ENCODE measurements at places on chromosomes 7 and 10.

DNA sequence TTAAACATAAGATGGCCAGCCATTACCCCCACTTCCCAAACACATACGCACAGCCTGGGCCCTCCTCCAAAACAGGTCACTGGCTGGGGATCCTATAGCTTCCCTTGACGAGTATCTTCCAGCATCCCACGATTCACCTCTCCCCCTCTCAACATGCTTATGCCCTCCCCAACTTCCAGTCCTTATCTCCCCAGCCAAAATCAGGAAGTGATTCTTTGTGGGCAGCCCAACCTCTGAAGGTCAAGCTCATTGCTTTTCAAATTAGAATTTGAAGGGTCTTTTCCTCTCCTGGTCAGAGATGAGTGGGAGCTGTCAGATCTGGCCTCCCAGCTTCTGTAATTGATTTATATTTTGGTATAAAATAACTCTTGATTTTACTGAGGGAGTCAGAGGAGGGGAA, 133.6 kb downstream of the ATXN7L1 start:
- DNase-seq: no peak

DNA sequence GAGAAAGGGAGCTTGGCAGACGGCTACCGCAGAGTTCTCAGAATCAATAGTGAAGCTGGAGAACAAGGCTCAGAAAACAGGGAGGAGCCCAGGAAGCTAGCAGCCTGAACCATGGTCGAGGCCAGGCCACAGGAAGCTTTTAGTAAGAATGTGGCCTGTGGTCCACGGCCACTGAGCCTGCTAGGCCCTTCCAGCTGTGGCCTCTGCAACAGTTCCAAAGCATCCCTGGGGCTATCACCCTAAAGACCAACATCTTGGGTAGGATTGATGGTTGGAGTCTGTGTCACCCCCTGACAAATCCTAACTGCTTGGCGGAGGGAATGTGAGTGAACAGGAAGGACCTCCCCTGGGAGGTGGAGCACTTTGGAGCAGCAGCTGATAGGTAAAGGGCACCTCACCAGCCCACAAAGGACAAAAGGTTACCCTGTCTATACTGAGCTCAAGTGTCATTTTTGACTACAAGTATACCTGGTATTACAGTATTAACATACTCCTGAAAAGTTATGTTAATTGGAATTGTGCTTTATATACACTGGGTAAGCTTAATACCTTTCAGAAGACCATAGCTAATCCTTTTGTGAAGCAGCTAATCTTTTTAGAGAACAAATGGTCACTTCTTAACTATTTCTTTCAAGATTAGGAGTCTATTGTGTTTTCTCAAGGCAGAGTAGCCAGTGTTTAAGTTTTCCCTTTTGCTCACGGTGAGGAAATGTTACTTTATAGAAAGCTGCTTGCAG, 18.7 kb downstream of the PTPRE start:
- DNase-seq: no peak

DNA sequence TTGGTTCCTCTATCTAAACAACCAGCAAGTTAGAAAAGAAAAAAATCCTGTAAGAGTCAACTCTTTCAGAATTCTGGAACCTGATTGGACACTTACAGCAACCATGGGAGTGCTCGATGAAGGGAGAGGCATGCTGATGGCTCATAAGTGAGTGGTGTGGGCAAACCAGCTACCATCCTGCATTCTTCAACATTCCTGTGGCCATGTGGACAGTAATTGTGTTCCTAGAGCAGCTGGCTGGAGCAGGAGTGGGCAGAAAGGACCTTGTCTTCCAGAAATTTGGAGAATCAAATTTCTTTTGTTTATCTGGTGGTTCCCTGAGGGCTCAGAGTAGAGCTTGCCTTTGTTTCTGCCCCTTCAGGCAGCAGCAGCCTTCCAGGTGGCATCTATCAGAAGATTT, 22.5 kb upstream of the MYL7 start:
- DNase-seq: no peak

DNA sequence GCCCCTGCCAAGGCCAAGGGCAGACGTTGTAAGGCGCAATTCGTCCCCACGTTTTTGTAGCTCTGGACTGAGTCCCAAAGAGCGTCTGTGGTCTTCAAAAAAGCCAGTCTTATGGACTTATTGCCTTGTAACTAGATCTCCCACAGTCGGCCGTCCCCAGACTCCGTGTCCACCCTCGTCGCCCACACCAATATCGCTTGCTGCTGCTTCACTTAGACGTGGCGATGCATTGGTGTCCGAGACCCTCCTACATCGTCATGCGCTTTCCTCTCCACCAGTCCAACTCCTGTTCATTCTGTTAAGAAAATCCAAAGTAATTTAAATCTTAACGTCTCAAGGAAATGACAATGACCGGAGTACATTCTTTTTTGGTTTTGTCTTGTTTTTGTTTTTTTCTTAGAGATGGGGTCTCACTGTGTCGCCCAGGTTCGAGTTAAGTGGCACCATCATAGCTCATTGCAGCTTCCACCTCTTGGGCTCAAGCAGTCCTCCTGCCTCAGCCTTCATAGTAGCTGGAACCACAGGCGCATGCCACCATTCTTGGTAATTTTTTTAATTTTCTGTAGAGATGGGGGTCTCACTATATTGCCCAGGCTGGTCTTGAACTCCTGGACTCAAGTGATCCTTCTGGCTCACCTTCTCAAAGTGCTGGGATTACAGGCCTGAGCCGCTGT, 851 bp downstream of the KIFBP start:
- DNase-seq: no peak

- DNase-seq: no peak
Measured at GRCh38 chr7:18212308-18212707, 184.7 kb upstream of the PRPS1L1 start.

DNA sequence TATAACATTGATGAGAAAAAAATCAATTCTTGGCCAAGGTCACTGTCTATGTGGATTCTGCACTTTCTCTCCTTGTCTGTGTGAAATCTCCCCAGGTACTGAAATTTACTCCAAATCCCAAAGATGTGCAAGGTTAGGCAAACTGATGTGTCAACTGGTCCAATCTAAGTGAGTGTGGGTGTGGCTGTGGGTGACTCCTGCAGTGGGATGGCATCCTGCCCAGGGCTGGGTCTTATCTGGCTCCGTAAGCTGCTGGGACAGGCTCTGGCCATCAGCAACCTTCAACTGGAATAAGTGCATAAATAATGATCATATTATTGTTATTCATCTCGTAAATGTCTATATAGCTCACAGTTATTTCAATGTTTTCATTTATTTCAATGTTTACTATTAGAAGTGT, 79.3 kb downstream of the JCAD start:
- DNase-seq: no peak

DNA sequence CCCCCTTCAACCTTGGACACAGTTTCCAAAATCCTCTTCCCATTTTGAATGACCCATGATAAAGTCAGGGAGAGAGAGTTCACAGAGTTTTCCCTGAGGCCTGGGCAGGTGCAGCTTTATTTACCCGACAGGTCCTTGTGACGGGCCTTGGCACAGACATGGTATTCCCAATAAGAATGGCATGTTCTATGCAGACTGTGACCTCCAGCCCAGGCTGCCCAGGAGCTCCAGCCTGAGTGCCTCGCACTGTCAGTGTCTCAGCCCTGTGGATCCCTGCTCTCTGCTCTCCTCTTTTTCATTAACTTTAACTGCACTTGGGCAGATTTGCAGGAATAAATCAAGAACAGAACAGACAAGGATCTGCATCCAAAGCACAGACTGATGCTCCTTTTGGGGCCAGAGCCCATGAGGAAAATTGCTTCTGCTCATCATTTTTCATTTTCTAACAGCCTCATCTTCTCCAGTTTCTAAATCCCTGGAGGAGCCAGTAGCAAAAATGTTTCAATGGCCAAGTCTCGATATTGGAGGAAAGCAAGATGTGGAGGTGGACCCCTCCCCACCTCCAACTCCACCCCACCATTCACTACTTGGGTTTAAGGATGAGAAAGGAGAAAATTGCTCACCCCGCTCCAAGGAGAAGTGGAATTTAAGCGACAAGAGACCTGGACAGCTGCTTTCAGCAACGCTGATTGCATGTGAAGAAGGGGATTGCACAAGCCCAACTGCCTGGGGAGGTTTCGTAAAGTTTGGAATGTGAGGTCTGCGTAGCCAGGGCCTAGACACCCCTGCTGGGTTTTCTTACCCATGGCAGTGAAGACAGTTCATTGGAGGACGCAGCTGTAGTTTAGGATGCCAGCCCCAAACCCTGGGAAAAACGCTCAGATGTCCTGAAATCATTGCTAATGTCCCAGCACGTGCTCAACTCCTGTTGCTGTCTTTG, 225.9 kb downstream of the WDR11 start:
- DNase-seq: no peak

DNA sequence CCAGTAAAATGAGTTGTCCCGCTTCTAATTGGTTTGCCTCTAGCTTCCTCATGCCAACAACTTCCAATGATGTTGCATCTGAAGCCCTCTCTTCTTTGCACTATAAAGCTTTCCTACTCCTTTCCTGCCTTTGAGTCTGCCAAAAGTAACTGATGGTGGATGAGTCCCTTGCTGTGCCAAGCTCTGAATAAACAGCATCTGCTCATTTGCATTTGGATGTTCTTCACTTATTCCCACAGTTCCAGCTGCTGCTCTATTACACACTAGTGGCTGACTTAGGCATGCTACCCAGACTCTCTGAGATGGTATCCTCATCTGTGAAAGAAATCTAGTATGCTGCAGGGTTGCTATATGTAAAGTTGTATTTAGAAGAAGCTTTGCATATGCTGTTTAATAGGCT, 24.9 kb downstream of the SFR1 start:
- no peak for DNase-seq

DNA sequence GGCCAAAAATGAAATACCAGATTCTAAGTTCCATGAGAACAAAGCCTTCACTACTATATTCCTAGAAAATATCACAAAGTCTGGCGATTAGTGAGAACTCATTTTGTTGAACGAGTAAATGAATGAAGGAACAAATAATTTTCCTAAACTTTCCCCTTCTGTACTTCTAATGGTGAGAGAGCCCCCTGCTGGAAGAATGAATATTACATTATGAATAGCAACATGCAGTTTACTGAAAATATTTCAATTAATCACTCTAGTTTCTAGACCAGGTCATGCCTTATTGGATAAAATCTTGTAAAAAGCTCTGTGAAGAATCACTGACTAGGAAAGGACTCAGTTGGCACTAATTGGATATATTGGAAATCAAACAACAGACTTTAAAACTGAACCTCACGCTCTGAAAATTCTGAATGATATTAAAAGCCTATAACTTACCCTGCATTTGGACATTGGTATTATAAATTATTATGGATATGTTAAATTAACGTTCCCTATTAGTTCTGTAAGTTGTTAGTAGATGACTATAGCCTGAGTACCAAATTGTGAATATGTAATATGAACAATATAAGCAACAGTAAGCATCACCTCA, 32.4 kb upstream of the MTPN start:
- no peak for DNase-seq

DNA sequence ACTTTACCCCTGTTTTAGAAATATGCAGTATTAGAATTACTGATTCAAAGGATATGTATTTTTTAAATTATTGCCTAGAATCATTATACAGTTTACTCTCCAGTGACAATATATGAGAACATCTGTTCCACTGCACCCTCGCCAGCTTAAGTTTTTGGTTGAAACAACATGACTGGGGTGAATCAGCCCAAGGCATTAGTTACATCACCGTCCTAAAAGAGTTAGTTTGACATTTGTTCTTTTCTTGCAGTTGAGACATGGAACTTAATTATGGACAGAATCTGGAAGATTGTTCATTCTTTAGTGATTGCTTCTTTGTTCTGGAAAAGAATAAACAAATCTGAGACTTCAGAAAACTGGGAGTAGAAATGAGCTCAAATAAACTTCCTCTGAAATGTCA, 167.3 kb upstream of the DKK1 start:
- peak; percentile 13 for DNase-seq

GRCh38 chr7:122273117-122273516, 31.4 kb downstream of the FEZF1 start:
- DNase-seq: no peak

DNA sequence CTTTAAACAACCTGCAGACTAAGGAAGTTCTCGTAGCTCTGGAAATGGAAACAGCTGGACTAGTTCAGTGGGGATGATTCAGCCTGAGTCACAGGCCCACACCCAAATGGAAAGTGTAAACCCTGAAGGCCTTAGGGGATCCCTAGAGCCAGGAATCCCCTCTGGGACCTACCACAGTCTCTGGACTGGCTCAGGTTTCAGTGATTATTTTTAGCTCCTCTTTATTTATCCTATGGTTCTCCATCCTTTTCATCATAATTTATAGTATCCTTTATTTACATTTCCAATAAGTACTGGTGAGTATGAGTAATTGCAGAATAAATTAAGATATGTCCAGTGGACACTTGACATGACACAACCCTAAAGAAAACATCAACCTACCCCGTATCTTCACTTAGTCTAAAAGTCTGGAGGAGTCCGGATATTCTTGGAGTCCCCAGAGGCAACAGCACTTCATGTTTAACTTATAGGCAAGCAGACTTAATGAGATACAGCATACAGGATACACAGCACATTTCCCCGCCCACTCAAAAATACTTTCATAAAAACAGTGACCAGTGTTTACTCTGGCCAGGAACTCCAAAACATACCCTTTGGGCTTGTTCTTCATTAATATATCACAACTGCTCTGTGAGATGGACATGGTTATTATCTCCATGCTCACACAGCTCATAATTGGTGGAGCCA, 28.4 kb upstream of the SEMA3E start:
- peak; percentile 90 for DNase-seq

DNA sequence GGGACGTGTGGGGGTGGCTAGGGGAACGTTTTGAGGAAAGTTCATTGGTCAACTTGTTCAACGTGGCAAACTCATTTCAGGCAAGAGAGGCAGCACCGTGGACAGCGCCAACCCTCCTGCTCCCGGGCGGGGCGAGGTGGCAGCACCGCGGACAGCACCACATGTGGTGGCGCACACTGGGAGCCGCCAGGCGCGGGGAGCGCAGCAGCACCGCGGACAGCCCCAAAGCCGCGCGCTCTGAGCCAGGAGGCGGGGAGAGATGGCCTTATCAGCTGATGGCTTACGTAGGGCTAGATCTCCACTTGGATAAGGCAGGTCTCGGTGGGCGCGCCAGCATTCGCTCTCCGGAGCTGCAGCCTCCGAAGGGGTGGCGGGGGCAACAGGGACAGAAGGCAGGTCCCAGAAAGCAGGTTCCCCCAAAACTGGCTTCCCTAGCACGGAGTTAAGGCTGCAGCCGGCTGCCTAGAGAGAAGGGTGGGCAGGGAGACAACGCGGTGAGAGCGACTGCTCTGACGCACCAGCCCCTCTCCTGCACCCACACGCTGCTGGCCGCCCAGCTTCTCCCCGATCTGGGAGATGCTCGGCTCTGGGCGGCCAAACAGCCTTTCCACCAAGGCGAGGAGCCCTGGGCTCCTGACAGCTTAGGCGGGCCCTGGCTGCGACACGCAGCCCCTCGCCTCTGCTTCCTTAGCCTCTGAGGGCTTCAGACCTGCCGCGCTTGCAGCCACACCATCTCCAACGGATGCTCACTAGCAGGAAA, at the start of gene HTR5A:
Gene HTR5A (plus strand): TSS at position 333 of the 760 bp plus-strand sequence. CDS start 576 bp downstream, outside the sequence.
- DNase-seq: peak; percentile 44

DNA sequence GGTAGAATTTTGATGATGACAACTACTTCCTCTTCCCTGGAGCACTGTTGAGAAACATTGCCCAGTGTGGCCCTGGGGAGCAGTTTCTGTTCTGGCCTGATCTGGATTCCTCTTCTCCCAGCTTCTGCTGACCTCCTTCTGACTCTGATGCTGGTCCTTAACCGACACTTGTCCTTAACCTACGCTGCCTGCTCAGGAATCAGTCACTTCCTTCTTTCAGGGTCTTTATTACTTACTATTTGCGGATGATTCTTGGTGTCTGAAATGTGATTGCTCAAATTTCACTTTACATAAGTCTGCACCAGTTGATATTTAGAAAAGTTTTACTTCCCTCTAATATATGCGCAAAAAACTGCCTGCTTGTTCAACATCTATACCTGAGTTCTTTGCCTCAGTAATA, 164.1 kb downstream of the PTEN start:
- DNase-seq: no peak

All from brain pericyte (primary cell).